ENCODE measurements at places on chromosomes 2 and 18.

- DNase-seq, result no peak
Observed at GRCh38 chr2:199988151-199988550, 32.8 kb downstream of the MAIP1 start.

DNA sequence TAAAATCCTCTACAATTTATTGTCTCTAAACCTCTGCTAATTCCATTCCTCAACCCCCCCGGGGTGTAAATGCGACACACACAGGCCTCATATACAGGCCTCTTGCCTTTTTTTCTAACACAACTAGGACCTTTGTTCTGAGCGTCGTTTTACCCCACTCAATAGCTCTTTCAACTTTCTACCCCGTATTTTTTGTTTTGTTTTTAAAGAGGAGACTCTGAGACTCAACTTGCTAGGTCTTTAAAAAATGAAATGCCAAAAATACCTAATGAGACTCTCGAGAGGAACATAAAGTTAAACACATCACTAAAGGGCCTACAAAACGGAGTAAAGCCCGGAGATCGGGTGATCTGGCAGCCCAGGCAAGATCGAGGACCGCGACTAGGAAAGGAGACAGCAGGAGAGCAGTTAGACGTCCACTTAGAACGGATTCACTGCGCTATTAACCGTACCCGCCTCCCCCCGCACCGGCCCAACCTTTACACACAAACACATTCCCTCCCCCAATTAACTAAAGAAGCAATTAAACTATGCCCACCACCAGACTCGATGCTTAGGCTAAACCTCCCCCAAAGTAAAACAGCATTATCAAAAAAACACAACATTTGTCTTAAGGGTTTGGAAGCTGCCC is 1.7 kb downstream of the TRIP12 start:
- peak; percentile 43 for DNase-seq

DNA sequence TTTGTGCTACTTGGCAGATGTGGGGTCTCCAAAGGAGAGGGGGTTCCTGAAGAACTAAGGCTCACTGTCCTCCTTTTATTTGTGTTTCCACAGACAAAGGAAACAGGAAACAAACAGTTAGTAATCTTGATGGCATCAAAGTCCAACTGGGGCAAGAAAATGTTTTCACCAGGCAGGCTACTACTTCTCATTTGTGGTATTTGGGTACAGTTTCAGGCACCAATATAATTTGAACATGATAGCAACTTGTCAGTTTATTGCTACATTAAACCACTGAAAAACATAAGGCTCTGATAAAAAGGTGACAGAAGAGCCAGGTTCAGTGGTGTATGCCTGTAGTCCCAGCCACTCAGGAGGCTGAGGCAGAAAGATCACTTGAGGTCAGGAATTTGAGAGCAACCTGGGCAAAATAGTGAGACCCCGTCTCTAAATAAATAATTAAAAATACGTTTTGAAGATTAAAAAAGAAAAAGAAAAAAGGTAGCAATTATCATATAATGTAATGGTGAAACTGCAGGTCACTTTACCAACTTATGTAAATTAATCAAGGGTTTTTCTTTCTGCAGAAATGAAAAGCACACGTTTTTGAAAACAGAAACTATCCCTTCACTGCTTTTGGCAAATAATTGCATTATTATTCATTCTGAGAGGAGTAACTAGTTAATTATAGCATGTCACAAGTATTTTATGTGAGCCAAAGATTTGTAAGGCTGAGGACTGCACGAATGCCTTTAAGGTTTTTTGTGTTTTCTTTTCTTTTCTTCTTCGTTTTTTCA is 157.5 kb upstream of the CAVIN2 start:
- DNase-seq, result no peak

- no peak for DNase-seq
Observed at GRCh38 chr2:86202702-86203101, 3.4 kb downstream of the MRPL35 start.

DNA sequence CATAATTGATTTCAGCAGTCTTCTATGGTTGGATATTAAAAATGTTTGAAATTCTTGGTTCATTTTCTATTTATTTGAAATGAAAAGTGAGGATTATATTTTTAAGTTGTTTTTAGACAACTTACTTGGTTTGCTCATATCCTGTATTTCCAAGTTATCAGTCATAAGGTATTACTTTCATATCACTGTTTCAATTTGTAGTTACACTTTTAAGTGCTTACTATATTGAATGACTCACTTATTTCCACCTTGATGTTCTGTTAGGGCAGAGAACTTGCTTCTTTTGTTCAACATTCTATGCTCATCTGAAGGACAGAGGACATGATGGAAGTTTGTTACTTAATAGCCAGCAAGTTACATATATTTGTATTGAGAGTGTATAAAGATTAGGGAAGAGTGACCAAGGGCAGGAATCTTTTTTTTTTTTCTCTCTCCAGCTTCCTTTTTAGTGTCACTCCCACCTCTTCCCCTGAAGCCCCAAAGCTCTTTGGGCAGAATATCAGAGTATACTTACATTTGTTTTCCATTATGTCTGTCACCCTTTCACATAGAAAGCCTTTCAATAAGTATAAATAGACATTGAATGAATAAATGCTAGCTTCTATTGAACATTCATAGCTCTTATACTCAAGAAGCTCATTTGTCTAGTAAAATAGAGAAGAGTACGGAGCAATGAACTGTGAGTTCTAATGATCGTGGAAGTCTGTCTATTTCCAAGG is 28.1 kb downstream of the PIK3C3 start:
- DNase-seq, result no peak

GRCh38 chr2:176285321-176285720 is 16.1 kb downstream of the MTX2 start:
- no peak for DNase-seq

- no peak for DNase-seq
Observed at GRCh38 chr18:9418047-9418690, 57.1 kb upstream of the RALBP1 start.

DNA sequence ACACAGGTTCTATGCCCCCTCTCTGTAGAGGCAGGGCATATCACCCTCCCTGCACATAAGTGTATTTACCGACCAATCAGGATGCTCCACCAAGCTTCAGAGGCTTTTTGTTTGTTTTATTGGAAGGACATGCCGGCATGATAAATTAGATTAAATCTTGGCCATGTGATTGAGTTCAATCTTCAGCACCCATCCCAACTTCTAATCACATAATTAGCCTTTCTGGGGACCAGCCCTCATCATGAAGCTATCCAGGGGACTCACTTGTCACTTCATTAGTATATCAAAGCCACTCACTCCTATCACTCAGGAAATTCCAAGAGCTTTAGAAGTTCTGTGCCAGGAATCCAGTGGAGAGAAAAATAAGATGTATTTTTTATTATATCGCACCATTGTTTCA is 158.6 kb upstream of the SYT4 start:
- no peak for DNase-seq

- no peak for DNase-seq
Observed at GRCh38 chr18:25167612-25168410, 184.2 kb downstream of the ZNF521 start.

- DNase-seq, result no peak
Observed at GRCh38 chr18:36181441-36181840, 5.9 kb upstream of the MOCOS start.

DNA sequence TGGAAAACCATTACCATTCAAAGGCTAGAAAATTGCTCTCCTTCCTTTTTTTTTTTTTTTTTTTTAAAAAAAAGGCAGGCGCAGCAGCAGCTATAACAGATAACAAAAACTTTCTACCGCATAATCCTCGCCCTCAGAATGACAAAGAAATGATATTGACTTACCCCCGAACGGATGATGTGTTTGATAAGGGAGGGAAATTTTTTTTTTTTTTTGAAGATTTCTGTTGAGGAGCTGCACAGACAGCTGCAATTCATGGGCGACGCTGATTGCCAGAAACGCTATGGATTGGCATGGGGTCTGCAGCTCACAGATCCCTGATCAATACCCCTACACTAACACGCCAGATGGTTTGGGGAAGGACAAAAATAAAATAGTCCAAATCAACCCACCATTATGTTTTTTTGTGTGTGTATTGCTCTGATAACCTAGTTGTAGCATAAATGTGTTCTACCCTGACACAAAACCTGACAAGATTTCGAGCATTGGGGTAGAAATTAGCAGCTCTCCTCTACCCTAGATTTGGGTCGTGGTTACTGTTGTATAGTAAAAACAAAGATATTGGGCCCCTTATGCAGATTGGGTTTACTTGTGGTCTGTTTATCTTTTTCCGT is 3.6 kb upstream of the ONECUT2 start:
- no peak for DNase-seq

- no peak for DNase-seq
Observed at GRCh38 chr2:238225911-238226697, 13.7 kb downstream of the HES6 start.

GRCh38 chr2:102581911-102582310 is 37.4 kb upstream of the SLC9A2 start:
- DNase-seq, result no peak

DNA sequence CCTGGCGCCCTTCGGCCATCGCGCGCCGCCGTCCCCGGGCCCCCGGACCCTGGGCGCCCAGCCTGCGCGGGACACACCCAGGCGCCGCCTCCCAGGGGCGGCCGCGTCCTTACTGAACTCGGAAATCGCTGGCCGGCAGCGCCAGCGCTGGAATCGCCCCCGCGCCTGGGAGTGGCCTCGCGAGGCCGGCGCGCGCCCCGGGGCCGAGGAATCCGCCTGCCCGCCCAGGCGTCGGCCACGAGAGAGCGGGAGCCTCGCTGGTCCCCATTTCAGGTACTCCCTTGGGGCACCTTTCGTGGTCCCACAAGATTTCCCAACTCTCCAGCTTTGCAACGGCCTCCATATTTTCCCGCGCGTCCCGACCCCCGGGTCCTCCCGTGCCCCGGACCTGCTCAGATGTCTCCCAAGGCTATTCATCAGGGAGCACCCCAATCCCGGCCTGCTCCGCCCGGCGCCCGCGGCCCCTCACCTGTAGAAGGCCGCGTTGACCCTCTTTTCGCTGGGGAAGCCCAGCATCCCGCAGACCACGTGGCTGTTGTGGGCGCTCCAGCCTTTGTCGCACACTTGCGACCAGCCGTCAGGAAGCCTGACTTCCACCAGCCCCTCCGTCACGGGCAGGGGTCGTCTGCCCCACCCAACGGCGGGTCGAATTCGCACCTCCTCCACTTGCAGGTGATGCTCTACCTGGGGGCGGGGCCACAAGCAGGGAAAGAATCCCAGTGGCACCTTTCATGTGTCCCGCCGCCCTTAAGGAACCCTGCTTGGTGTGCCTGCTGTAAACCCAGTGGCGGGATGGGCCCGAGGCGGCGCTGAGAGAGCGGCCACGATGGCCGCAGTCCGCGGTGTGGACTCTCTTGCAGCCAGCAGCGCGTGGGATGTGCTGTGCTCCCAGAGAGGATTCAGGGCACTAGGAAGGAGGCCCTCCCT is 4.6 kb downstream of the LOXL3 start:
- DNase-seq, result peak; percentile 41

GRCh38 chr2:188795762-188796161 is 178.4 kb upstream of the COL3A1 start:
- no peak for DNase-seq

- no peak for DNase-seq
Observed at GRCh38 chr2:86703704-86704361, 16.3 kb upstream of the RMND5A start.

- DNase-seq, result peak; percentile 74
Observed at GRCh38 chr2:231674587-231675338, 33.6 kb upstream of the PTMA start.

GRCh38 chr2:105578166-105578565 is 166.5 kb upstream of the NCK2 start:
- DNase-seq, result no peak

DNA sequence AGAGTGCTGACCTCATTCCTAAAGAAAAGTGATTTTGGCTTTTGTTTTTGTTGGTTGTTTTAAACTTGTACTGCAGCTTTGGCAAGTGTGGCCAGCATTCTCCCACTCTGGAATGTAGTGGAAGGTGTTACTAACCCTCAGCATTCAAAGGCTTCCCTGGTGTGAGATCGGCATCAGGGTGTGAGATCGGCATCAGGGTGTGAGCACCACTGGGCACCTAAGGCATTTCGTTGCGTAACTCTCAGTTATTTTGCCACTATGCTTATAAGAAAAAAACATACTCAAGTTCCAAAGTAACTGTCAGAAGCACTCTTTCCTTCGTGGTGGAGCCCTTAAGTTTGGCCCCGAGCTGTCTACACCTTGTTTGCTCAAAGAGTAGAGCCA is 1.7 kb downstream of the CYBRD1 start:
- DNase-seq, result no peak

DNA sequence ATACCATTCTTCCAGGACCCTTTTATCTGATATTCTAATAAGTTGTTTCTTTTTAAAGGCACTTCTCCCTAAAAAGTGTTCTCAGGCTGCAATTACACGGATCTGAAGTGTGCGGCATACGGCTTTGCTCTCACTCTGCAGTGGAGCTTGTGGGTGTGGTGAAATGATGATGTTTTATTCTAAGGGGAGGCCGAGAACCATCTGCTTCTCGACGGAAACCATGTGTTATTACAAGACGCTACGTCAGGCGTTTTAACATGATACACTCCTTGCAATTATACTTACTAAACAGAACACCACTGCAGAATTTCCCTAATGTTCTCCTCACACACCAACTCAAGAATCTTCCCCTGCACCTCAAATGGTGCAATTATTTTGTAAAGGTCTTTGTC is 34.9 kb upstream of the CTDP1 start:
- DNase-seq, result no peak

DNA sequence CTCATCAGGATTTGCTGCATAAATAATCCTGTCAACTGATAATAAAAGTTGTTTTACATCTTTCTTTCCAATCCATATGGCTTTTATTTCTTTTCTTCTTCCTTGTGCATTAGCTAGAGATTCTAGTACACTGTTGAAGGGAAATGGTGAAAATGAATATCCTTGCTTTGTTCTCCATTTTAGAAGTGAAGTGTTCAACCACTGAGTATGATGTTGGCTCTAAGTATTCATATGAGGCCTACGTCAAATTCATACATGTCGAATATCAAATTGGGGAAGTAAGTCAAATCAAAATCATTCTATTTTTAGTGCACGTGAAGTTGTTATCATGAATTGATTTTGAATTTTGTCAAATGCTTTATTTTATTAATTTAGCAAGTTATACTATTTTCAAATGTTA is 7.8 kb upstream of the ACKR3 start:
- DNase-seq, result no peak

GRCh38 chr2:197245829-197246804 is 64.5 kb downstream of the ANKRD44 start:
- no peak for DNase-seq

GRCh38 chr2:146623771-146624170 is 1221.1 kb upstream of the ACVR2A start:
- no peak for DNase-seq

DNA sequence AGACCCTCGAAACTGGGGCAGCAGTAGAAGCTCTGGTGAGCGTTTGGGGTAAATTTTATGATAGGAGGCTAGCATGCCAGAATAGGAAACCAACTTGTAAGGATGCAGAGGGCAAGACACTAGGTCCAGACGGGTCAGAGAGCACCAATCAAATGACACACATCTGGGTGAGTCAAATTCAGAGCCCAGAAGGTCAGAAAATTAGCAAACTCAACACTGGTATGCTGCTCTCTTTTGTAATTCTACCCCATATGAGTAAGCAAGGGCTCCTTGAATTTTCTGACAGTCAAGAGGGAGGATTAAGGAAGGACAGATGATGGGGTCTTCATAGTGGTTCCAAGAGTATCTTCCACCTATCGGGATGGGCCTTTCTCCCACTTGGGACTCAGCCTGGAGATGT is 209.8 kb downstream of the BCL2 start:
- DNase-seq, result no peak

GRCh38 chr2:1767939-1768691 is 23.8 kb upstream of the PXDN start:
- DNase-seq, result no peak

- no peak for DNase-seq
Observed at GRCh38 chr2:96164459-96165184, 19.4 kb upstream of the DUSP2 start.

All from NCI-H1417 (cell line).